ENCODE measurements at places on chromosomes 12 and 14.

DNA sequence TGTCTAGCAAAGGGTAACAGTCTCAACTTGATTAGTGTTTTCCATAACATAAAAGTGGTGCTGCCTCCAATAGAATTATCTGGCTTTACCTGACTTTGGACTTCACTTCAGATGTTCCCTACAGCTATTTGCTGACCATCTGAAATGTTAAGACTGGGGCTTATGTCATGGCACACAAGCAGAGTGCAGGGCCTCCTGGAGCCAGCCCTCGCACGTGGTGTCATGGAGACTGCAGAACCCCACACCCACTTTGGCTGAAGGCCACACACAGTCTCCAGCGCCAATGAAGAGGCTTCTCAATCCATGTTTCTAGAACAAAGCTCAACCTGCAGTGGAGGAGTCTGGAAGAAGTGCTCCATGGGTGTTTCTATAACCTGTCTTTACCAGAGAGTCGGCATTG, 169.6 kb upstream of the FRMD6 start:
- DNase-seq = no peak

DNA sequence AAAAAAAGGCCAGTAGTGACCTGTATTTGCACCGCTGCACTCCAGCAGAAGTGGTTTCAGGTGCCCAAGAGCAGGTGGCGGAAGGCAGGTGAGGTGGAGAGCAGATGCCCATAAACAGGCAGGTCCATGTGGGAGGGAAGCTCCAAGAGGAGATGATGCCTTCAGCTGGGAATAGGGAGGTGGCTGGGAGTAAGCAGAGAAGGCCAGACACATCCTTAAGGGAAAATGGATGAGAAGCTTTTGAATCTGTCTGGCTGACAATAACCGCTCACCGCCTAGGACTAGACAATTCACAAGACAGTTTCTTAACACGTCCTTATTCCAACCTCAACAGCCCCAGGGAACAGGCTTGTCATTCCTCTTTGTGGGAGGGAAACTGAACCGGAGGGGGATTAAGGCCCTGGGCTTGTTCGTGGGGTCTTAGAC, 43.9 kb upstream of the PLEKHG6 start:
- no peak for DNase-seq

DNA sequence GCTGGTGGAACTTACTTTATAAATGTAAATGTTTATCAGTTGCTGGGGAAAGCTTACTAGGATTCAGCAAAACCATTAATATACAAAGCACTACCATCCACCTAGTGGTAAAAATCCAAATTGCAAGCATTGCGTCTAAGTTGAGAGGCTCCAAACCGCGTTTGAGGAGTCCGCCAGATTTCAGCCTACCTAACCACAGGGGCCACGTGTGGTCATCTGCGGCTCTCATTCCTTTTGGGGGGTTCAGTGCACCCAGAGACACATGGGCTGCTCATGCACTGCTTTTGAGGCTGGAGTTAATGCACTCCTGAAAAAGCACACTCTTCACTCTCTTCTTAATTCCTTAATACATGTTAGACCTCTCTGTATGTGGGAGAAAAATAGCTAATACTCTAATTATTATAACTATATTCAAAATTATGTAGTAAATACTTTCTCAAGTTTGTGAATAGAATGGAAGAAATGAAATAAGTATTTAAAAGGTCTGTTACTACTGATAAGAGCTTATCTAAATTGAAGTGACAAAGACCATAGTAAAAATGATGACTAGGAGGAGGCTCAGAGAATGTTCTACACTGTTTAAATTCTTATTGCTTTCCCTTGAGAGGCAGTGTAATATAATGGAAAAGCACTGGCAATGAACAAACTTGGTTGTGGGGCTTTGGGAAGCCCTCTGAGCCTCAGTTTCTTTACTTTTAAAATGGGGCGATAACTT, 41.4 kb upstream of the MANSC4 start:
- DNase-seq = peak; percentile 78

DNA sequence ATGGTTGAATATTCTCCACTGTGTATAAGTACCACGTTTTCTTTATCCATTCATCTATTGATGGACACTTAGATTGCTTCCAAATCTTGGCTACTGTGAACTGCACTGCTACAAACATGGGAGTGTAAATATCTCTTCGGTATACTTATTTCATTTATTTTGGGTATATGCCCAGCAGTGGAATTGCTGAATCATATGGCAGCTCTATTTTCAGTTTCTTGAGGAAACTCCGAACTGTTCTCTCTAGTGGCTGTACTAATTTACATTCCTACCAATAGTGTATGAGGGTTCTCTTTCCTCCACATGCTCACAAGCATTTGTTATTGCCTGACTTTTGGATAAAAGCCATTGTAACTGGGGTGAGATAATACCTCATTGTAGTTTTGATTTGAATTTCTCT, 623.1 kb upstream of the LRFN5 start:
- DNase-seq = no peak

GRCh38 chr14:79254069-79254775, 957.1 kb downstream of the DIO2 start:
- DNase-seq = no peak

- no peak for DNase-seq
Observed at GRCh38 chr12:118053071-118053985, 7.7 kb downstream of the WSB2 start.

GRCh38 chr12:123269896-123270213, 1.8 kb downstream of the CDK2AP1 start:
- DNase-seq = no peak

- peak; percentile 25 for DNase-seq
Observed at GRCh38 chr12:107847830-107848229, 73.3 kb downstream of the ASCL4 start.

GRCh38 chr12:53190108-53190729, 9.5 kb upstream of the CSAD start:
- peak; percentile 45 for DNase-seq
